ENCODE measurements at places on chromosomes 4 and X.

- no peak for DNase-seq
Measured at GRCh38 chrX:33970028-33970967, 161.8 kb downstream of the FAM47A start.

GRCh38 chrX:71910986-71911730 lies 513 bp downstream of the NHSL2 start:
- DNase-seq, result no peak

DNA sequence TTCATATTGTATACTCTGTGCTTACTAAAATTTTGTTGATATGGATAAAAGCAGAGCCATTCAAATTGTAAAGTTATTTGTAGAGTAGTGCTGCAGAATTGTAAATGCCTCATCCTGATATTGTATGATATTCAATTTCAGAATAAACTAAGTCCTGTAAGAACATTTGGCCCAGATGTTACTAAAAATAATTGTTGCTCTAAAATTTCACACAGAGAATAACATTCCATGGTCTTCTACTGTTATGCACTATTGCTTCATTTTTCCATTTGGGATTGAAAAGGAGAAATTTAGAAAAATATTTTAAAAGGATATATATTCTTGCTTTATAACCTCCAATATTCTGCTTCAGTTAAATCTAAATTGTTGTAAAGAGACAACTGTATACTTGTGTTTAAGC lies 195.6 kb downstream of the LARP7 start:
- no peak for DNase-seq

- no peak for DNase-seq
Measured at GRCh38 chrX:134721766-134722532, 63.7 kb upstream of the PLAC1 start.

GRCh38 chr4:3703677-3704521 lies 62.3 kb upstream of the ADRA2C start:
- no peak for DNase-seq

- no peak for DNase-seq
Measured at GRCh38 chrX:46961574-46962283, 49.5 kb downstream of the JADE3 start.

DNA sequence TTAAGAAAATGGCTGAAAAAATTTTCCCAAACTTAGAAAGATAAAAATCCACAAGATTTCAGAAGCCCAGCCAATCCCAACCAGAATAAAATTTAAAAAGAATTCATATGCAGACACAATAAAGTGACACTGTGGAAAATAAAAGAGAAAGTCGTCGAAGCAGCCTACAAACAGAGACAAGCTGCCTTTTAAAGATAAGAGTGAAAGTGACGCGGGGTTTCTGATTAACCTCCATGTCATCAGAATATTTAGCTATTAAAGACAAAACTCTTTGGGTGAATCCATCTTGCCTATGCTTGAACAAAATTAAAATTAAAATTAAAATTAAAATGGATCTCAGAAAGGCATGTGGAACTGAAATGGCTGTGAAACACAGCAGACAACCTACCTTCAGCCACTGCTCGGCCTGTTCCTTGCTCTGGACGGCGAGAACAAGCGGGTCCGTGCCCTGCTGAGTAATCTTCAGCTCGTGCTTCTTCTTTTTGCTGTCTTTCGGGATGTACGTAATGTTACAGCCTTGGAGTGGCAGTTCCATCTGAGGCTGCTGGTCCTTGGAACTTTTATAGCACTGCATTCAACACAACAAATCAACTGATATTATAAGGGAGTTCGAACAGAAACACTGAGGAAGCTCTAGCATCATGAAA lies 101.4 kb downstream of the AFAP1 start:
- no peak for DNase-seq

DNA sequence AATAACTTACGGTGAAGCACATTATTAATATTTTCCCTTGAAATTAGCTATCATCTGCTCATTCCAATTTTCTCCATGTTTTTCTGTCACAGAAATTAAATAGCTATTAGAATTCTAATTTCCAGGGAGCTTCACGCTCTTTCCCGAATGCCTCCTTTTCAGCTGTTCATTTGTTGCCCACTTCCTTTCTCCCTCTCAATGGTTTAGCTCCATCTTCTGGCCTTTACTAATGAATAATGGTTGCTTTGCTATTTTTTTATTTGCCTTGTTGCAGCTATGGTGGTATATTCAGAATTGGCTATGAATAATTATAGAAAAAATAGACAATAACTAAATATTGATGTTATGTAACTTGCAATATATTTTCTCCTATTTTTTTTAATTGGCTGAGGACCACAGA lies 70.5 kb downstream of the GRIA2 start:
- DNase-seq, result no peak

DNA sequence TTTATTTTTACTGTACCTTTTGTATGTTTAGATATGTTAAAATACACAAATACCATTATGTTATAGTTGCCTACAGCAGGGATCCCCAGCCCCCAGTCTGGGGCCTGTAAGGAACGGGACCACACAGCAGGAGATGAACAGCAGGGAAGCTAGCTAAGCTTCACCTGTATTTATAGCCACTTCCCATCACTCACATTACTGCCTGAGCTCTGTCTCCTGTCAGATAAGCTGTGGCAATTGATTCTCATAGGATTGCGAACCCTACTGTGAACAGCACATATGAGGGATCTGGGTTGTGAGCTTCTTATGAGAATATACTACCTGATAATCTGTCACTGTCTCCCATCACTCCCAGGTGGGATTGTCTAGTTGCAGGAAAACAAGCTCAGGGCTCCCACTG lies 73.9 kb downstream of the BMPR1B start:
- DNase-seq, result no peak

- DNase-seq, result peak; percentile 20
Measured at GRCh38 chrX:101659601-101660063, at the start of gene ARMCX2. TSS of gene ARMCX2 (minus strand) at chrX:101659850. CDS start at chrX:101657588, 2,262 bp downstream.

DNA sequence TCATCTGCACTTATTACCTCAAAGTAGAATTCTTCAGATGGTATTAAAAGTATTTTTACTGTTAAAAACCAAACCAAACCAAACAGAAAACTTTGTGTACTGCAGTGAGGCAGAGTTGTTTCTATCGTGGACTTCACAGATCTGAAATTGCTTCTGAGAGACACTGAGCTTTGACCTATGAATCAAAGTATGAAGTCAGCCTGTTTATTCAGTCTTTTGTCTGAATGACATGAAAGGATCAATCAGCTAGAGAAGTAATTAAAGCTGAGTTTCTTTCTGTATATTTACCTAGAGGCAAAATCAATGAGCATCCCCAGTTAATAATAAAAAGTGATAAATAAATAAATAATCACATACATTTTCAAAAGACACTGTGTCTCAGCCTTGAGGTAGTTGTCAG lies 2121.0 kb downstream of the PCDH7 start:
- no peak for DNase-seq

DNA sequence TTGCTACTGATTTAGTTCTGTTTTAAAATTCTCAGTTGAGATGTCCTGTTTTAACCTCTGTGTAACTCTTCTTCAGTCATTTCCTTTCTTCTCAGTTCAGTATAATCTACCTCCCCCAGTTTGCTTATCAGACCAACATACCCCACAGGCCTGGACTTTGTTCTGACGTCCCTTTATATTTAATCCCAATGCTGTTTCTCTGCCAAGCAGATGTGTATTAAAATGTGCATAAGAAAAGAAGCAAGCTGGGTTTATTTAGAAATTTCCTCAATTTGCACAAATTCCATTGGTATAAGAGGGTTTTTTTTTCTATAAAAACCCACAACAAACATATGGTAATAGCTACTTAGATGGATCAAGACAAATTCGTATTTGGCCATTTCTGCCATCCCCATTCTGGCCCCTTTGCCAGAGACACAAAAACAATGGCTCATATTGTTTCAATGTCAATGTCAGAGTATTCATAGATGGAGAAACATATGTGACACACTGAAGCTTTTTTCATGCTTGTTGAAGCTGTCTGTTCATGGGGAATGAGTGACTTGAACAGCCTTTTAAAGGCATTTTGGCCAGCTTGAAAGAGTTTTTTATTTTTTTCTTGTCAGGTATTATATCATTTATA lies 24.5 kb downstream of the HCCS start:
- DNase-seq, result no peak

DNA sequence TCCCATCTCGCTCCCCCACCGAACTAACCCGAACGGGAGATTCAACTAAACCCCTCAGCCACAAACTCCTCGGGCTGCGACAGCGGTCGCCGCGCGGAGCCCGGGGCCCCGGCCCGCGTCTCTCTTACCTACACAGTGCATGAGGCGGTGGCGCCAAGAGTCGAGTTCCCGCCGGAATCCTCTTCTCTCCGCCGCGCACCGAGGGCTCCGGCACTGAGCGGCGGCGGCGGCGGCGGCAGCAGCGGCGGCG lies 160 bp downstream of the LCORL start:
- DNase-seq, result no peak

- DNase-seq, result no peak
Measured at GRCh38 chr4:54764476-54764875, 106.7 kb downstream of the KIT start.

GRCh38 chr4:144788469-144788868 lies 142.5 kb downstream of the HHIP start:
- no peak for DNase-seq

DNA sequence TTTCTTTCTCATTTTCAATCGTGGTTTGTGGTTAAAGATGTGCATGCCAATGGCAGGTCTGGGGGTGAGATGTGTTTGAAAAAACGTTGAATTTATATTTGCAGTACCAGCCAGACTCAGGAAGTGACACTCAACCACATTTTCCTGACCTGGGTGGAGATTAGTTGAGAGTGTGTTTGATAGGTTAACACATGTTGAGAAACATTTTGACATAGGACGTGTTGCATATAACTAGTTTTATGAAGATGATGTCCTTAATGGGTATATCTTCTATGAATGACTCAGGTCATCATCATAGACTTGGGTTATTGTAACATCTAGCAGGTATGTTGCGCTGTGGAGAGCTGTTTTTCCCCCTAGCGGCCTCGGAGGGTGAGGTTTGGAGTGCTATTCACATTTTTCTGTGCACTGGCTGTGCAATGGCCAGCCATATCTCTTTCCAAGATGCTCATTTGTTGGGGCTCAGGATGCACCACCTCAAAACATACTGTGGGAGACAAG lies 21.7 kb upstream of the CD38 start:
- no peak for DNase-seq

DNA sequence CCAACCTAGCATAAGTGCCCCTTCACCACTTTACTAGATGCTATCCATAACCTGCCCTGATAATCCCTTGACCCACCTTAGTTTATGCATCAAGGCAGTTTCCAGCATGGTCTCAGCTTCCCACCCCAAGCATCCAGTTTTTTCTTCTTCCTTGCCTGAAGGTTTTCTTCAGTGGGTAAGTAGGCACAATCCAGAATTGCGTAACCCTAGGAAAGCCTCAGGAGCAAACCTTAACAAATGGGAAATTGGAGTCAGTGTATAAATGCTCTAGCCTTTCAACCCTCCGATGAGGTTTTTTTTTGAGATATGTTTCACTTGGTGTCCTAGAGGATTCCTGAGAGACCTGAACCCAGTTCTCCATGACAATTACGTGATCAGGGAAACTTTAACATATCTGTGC lies 614.0 kb upstream of the BOD1L1 start:
- DNase-seq, result no peak

GRCh38 chr4:97150966-97151365 lies 992.3 kb downstream of the STPG2 start:
- no peak for DNase-seq

GRCh38 chr4:76016393-76016792 lies 6.9 kb downstream of the CXCL10 start:
- no peak for DNase-seq

DNA sequence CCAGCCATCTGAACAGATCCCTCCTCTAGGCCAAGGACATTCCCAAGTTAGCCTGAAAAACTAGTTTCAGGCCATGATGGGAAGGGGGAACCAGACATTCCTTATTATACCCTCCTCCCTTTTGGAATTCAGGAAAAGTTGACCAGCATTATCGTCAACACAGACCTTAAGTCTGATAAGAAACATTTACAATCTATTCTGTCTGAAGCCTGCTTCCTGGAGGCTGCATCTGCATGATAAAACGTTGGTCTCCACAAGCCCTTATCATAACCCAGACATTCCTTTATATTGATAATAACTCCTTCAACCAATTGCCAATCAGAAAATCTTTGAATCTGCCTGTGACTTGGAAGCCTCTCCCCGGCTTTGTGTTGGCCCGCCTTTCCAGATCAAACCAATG lies 44.3 kb downstream of the EFHC2 start:
- no peak for DNase-seq

DNA sequence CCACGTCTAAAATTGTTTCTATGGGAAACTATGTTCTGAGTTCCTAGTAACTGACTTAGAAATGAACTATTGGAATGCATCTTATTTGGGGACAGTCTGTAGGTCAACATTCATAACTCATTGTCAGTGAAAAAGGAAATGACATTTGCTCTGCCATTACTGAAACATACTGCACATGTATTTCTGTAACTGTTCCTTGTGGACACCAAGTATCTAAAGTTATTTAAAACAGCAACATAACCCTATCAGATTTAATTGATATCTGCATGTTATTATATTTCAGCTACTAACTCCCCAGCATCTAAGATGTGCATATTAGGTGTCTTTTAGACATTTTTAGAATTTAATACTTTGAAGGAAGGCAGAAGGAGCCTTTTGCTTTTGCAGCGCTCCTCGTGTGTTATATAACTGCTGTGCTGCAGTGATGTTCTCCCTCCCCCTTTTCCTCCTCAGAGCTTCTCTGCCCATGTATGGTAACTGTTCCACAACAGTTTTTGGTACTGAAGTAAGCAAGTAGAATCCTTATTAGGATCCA lies 37.2 kb upstream of the TMEM131L start:
- no peak for DNase-seq

GRCh38 chr4:141804836-141805235 lies 168.5 kb downstream of the IL15 start:
- DNase-seq, result no peak

GRCh38 chr4:10032625-10033024 lies 11.3 kb upstream of the SLC2A9 start:
- DNase-seq, result no peak

DNA sequence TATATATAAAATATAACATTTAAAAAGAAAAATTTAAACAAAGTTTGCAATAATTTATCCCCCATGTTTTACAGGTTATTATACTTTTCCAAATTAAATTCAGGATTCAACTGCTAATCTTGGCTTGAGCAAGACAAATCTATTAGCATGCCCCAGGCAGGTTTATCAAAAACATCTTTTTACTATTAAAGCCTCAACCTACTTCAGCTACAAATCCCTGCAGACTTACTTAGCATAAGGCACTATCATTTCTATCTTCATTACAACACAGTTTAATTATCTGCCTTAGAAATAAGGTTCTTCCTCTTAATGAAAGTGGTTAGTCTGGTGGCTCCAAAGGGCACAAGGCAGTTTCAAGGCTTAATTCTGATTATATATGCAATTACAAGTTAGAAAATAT lies 477.6 kb downstream of the PACRGL start:
- DNase-seq, result no peak

DNA sequence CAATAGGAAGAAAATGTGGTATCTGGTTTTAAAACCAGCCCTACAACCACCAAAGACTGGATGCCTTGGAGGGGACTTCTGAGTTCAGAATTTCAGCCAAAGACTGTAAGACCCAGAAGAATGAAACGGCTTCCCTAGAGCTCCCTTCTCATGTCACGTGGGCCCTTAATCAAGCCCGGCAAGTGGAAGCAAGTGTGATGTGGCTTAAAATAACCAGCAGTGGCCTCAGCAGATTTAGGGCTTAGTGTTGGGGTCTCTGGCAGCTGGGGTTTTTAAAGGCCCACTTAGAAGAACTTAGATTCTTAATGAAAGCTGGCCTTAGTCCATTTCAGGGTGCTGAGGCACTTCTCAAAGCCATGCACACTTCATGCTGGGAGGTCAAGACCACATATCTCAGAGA lies 111.2 kb upstream of the TBC1D9 start:
- DNase-seq, result no peak

GRCh38 chr4:152738827-152739226 lies 40.7 kb downstream of the TIGD4 start:
- peak; percentile 8 for DNase-seq

GRCh38 chr4:24764345-24764744 lies 31.0 kb upstream of the SOD3 start:
- DNase-seq, result no peak

Data from GM04503 (cell line).